ENCODE measurements at places on chromosomes 16 and 17.

GRCh38 chr16:78184238-78185183 is 85.1 kb downstream of the WWOX start:
- no peak for DNase-seq

GRCh38 chr17:80847496-80848230 is 144.0 kb upstream of the CHMP6 start:
- peak; percentile 65 for DNase-seq

- DNase-seq = peak; percentile 76
Measured at GRCh38 chr16:3188925-3189825, 1.2 kb downstream of the OR1F1 start.

GRCh38 chr17:50664788-50665458 is 30.2 kb downstream of the ABCC3 start:
- DNase-seq = no peak

GRCh38 chr17:31854672-31855071 is 4.4 kb downstream of the COPRS start:
- no peak for DNase-seq

- DNase-seq = no peak
Measured at GRCh38 chr16:66713076-66713475, 16.5 kb upstream of the CMTM4 start.

- no peak for DNase-seq
Measured at GRCh38 chr16:79843145-79843544, 242.6 kb upstream of the MAF start.
